ENCODE measurements at places on chromosomes 7 and 10. TPM values are rescaled to one million over a fixed set of nuclear protein-coding genes. Genes with fewer than 3 reads are reported as not detected.

The CDC14C gene
- not detected for polyA plus RNA-seq

The GNAT3 gene
- polyA plus RNA-seq = 1.3 TPM

The UROS gene
- 39.1 TPM for polyA plus RNA-seq

The CLRN3 gene
- polyA plus RNA-seq = not detected

DNA sequence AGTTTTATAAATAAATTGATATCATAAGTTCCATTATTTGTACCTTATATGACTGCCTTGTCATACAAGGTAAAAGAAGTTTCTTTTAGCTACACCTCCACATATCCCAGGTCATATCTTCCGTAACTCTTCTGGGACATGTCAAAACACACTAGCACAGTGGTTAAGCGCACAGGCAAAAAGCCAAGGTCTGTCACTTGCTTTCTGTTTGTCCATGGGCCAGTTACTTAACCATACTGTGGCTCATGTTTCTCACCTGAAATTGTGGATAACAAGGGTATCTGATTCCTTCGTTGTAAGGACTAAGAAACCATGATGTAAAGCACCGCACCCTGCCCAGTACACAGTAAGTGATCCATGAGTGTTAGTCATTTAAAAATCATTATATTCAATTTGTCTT is 56.2 kb downstream of the SEMA3D start:
- no peaks in the 10 kb centered on the region for H3K36me3 ChIP-seq
- H3K4me1 ChIP-seq = no peaks in the 10 kb centered on the region
- no peak for DNase-seq
- no peaks in the 10 kb centered on the region for H3K27me3 ChIP-seq

DNA sequence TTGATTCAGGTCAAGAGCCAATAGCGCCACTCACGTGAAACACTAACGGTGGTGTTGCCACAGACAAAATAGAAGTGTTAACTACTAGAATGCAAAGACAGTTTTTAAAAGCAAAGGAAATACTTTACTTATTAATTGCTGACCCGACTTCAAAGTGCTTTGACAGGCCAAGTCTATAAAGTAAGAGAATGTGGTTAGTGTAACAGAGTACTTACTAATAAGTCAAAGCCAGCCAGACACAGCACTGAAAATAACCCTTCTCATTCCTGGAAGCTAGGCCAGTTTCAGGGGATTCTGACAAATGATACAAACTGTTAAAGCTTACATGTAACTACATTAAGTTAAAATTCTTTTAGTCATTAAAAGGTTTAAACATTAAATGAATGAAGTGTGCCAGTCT is 50.3 kb downstream of the ENO4 start:
- H3K27ac ChIP-seq = no peak overlapping the region
- DNase-seq = no peak
- no peaks in the 10 kb centered on the region for H3K4me1 ChIP-seq
- no peak overlapping the region for H3K4me3 ChIP-seq
- no peaks in the 10 kb centered on the region for H3K27me3 ChIP-seq
